ENCODE measurements at places on chromosomes 2 and 18.

DNA sequence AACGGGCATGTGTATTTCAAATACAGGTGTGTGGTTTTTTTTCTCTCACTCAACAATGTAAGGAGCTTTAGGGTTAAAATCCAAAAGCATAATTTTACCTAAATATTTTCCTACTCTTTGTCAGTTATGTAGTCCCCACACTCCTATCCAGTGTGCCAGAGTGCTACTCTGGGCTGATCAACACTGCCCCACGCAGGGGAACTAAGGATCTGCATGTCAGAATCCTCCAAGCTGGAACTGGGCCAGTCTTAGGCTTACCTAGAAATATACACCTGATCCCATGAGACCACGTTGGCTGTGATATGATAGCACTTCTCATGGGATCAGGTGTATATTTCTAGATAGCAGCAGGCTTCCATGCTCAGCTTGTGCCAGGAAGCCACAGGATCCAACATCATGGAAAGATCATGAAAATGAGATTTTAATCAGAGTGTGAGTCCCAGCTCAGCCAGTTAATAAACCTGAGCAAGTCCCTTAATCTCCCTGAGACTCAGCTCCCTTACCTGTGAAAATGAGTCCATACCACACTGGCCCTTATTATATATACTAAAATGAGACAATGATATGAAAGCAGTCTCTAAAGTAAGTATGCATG is 29.7 kb downstream of the CCDC141 start:
- DNase-seq, result peak; percentile 23

DNA sequence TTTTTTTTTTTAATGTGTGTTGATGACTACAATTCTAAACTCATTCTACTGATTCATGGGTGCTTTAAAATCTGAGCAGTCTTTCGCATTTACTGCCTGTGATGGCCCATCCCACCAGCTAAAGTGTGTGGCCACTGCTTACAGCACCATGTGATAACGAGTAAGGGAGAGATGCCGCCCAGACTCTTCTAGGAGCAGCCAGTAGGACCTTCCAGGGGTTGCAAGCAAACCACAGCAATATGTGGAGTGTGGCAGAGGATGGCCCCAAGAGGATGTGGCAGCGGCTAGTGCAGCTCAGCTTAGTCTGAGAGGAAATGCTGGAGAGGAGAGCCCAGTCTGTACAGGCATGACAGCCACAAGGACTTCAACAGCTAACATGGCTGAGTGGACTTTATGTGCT is 14.9 kb downstream of the IL1B start:
- no peak for DNase-seq

DNA sequence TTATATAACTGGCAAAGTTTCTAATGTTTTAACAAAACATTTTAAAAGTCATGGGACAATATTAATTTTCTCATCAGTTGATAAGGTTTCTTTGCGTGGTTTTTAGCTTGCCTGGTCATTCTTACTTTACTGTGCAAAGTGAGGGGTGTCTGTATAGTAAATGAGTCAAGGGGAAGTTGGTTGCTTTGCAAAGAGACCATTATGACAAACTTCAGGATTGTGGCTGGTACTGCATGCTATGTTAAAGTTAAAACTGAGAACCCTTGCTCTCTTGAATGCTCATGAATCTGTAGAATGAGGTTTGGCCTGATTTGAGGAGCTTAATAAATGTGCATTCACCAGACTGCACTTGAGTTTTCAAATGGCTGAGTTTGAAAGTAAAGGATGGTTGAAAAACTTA is 47.0 kb downstream of the COL4A4 start:
- no peak for DNase-seq

GRCh38 chr18:42030586-42031182 is 75.7 kb downstream of the PIK3C3 start:
- peak; percentile 12 for DNase-seq

- DNase-seq, result no peak
These were observed 12.6 kb downstream of the PPP1R1C start for GRCh38 chr2:181998041-181998835.

DNA sequence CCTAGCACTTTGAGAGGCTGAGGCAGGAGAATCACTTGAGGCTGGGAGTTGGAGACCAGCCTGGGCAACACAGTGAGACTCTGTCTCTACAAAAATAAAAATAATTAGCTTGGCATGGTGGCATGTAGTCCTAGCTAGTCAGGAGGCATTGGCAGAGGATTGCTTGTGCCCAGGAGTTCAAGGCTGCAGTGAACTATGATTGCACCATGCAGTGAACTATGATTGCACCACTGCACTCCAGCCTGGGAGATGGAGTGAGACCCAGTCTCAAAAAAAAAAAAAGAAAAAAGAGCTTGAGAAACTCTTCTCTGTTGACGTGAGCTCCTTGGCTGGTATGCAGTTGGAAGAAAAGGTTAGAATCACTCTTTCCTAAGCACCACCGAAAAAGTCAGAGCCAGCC is 125.1 kb upstream of the TNP1 start:
- peak; percentile 19 for DNase-seq

- no peak for DNase-seq
These were observed 46.6 kb upstream of the SERTAD2 start for GRCh38 chr2:64700133-64700809.

- DNase-seq, result no peak
These were observed 8.4 kb downstream of the ACSL3 start for GRCh38 chr2:222869252-222869560.

DNA sequence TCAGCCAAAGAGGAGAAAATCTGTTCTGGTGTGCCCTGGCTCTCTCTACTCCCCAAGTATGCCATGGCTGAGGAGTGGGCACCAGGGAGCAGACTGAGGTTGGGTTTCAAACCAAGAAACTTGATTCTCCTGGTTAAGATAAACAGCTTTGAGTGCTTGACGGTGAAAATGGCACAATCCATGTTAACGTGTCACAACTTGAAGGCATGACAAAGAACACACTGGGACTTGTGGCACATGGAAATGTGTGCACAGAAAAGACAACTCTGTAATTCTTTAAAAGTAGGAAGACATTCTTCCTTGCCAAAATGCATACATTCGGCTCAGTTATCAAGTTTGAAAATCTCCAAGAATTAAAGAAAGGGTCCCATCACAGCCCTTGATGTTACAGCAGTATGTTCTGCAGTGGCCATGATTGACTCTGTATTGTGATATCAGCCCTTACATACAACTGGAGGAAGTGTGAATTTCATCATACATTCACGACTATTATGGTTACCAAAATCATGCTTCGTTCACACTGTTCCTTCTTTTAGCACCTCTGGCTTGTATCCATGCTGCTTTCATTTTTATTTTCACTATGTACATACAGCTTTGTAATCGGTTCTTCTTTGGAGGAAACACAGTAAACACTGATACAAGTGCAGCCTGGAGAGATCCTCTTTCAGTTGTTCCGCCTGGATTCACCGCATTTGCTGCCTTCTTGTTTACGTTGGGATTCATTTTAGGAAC is 15.6 kb upstream of the ACTG2 start:
- peak; percentile 38 for DNase-seq

DNA sequence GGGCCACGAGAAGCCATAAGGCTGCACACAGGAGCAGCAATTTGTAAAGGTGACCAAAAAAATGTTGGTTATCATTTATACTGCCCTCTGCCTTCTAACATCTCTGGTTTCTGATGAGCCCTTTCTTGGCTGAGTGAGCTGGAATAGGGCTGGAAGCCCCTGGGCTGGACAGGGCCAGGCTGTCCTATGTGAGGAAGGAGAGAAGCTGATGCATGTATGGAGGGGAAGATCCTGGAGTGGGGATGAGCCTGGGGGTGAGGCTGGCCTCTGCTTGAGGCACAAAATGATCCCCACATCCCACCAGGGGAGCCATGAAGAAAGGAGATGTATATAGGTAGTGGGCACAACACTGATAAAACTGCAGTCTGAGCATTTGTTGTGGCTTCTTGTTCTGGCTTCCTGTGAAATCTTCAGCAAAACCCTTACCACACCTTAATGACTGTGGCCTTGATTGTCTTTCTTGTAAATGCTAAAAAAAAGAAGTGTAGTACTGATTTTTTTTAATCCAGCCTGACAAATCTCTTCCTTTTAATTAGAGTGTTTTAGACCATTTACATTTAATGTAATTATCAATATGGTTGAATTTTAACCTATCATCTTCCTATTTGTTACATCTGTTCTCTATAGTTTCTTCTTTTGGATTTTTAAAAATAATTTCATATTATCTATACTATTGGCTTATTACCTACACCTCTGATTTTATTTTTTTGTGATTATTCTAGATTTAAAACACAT is 5.6 kb downstream of the SNED1 start:
- no peak for DNase-seq

GRCh38 chr2:37232131-37232933 is 874 bp downstream of the NDUFAF7 start:
- DNase-seq, result no peak

DNA sequence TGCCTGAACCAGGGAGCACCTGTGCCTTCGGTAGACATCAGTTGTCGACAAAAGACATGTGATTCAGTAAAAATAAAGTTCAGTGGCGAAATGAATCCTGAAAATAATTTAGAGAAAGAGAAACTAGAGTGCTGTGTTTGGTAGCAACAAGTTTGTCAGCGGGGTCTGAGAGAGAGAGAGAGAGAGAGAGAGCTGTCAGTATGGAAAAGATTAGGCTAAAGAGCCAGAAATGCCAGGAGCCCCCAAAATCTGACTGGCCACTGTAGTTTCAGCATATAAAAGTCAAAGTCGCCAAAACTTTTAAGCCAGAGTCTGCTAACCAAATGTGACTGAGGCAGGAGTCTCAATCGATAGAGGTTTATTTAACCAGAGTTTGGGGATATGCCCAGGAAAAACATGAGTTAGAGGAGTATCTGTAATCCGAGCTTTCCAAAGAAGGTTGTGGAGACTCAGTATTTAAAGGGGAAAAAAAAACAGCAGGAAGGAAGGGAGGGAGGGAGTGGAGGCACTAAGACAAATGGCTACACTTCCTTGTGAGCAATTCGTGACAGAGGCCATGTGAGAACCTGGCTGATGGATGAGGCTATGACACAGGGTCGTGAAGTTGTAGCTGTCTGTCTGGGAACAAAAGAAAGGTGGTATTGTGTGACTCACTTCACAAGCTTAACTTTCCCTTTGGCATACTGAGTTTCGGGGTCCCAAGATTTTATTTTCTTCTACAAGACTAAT is 20.5 kb upstream of the GNAL start:
- DNase-seq, result no peak

DNA sequence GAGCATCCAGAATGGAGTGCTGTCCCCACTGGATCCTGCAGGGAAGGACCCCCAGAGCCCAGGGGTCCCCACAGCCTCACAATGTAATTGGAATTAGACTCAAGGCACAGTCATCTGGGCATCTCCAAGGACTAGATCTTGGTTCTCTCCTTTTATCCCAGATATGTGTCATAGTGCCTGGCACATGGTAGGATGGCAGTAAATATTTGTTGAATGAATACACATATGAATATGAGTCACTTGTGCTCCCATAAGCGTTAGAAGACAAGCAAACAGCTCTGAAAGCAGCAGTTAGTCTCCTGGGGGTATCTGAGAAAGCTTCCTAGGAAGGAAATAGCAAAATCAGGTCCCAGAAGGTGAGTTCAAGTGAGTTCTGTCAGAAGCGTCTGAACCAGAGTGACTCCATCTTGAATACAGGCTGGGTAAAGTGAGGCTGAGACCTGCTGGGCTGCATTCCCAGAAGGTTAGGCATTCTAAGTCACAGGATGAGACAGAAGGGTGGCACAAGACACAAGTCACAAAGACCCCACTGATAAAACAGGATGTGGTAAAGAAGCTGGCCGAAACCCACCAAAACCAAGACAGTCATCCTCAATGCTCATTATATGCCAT is 234.1 kb upstream of the ID2 start:
- DNase-seq, result no peak

DNA sequence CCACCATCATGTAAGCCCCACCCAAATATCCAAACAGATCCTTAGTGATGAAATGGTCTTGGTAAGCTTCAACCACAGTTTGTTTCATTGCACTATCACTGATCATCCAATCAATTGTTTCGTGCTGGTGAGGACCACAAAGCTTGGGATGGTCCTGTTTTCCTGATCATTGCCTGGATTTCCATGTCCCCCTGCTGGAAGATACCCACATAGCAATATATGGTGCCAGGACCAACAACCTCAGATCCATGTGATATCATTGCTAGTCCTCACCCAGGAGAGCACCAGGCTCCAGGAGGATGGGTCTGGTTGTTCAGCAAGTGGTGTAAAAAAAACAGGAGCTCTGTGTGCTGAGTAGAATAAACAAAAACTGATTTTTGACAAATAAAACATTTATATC is 206.5 kb upstream of the SH3BP4 start:
- DNase-seq, result no peak

- DNase-seq, result no peak
These were observed 26.9 kb downstream of the GAREM1 start for GRCh38 chr18:32443706-32444215.

DNA sequence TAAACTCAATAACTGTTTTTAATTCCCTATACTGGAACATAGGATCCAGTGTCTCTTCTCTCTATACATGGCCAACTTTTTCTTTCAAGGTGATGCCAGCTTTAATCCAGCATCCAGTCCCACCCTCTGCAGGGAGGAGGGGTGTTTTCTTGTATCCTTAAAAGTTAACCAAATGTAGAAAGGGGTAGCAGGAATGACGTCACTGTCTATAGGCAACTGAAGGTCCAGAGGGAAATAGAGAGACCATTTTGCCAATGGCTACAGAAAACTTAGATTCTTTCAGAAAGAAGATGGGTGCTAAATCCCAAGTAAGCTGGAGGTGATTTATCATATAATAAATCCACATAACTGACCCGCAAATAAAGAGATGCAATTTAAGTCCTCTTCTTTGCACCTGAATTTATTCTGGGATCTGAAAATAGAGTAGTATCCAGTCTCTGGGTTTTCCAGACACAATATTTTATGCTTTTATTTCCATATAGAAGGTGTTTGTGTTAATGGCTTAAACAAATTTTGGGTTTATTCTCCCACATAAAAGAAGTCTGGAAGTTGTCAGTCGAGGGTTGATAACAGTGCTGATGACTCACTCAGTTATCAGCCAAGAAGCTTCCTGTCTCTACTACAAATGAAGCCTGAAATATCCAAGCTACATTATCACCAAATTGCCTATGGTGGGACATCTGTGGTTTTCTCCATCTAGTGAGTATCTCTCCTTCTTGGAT is 5.7 kb upstream of the DNER start:
- DNase-seq, result no peak

- no peak for DNase-seq
These were observed 11.1 kb downstream of the RTTN start for GRCh38 chr18:70194227-70194890.

DNA sequence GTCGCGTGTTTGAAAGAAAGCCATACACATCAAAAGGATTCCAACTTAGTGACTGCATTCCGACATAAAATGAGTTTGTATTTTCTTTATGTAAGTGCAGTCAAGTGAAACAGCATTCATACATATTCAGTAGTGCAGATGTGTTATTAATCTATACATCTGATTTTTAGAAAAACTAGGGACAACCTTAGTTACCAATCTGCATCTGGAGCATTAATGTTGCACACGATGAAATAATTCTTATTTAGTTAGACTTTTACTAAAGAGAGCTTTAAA is 1.9 kb downstream of the GORASP2 start:
- no peak for DNase-seq

Data from NCI-H510A treated with DMSO at 0.1 percent for 48 hours (cell line).